Stimulated activated naive CD8-positive, alpha-beta T cell treated with anti-CD3 and anti-CD28 coated beads, Interleukin-15, amount 100 ng/mL, for 72 hours (primary cell): ENCODE measurements at places on chromosomes 2 and 18.
A peak's percentile ranks its signal among the peaks of the same experiment; 100 is the strongest.

DNA sequence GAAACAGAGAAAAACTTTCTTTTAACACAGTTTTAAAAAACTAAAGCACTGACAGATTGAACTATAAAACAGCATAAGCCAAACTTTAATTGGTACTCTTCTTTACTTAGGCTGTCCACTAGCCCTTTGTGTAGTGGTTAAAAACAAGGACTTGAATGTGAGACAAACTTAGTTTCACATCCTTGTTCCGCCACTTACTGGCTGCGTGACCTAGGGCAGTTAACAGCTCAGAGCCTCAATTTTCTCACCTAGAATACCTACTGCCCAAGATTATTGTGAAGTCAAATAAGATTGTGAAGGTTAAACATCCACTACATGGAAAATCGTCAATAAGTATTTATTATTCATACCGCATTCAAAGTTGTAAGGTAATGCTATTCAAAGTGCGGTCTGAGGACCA, 2.0 kb downstream of the WDR35 start:
- DNase-seq = no peak

DNA sequence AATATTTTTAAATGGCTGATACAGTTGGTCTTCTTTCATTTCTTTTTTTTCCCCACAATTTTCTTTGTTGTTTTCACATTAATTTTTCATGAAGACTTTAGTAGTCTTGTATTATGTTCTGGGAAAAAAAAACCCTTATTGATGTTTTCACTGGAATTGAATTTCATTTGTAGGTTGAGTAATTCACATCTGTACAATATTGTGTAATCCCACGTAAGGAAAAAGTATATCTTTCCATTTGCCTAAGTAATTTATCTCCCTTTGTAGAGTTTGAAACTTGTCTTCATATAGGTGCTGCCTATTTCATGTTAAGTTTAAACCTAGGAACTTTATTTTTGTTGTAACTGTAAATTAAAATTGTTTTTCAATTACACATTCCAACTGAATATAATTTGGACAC, 2.0 kb downstream of the DNAJC27 start:
- DNase-seq = no peak

DNA sequence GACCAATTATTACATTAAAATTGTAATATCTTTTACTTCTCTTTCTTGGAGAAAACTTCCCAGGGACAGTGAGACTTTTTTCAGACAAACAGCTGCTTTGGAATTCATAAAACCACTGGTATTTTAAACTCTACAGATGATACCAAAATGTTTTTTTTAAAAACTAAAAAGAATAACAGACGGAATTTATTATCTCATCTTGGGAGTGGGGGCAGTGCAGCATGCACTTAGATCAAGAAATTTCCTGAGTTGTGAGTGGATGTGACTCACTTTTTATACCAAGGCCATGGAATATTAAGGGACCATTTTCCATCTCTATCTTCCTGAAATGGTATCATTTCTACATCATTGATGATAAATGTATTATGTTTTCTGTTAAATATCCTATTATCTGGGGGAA, 422.8 kb upstream of the HNRNPA3 start:
- no peak for DNase-seq

GRCh38 chr2:150495001-150495400, 7.5 kb upstream of the RND3 start:
- no peak for DNase-seq

DNA sequence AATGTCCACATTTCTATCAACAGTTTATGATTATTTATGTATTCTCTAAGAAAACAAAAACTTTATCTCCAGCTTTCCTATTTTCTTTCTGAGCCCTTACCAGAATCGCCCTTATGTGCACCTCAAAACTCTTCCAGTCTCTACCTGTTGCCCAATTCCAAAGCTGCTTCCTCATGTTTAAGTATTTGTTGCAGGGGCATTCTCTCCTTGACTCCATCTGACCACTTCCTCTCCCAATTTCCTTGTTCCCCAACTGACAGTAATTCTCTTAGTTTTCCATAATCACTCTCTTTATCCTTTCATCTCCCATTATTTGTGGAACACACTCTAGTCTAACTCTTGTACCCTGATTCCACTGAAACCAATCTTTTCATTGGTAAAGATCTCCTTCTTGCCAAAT, 105.4 kb upstream of the RBBP8 start:
- DNase-seq = no peak

DNA sequence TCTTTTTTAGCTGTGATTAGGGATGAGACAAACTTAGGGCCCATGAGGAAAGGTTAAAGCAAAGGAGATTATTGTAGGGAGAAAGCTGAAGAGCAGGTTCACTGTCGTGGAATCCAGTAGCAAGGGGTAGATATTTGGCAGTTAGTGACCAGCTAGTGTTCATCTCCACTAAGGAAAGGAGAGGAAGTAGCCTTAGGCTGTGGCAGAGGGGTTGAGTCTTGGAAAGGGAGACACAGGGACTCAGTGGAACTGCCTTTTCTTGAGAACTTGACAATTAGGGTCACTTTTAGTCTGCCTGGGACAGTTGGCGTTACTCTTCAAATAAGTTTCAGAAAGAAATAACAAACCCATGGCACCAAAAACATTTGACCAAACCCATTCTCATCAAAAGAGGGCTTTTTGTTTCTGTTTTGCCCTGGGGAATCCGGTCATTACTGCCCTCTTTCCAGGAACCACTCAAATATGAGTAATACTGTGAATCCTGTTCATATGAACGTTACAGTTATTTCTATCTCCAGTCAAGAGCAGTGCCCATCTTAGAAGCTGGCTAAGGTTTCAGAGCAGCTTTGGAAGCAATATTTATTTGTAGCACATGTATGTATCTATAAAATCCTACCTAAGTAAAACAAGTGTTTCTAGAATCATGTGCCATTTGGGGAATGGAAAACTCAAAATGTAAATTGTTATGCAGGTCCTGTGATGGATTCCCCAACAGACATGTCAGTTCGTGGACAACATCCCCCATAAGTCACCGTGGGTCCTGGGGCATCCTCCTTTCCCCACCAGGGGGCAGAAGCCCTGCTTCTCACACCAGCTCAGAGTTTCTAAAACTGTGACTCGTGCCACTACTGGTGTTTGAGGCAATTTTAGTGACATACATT, 77.3 kb upstream of the PHLPP1 start:
- peak; percentile 58 for DNase-seq

- no peak for DNase-seq
Observed at GRCh38 chr2:206158563-206159345, 490 bp downstream of the NDUFS1 start.

DNA sequence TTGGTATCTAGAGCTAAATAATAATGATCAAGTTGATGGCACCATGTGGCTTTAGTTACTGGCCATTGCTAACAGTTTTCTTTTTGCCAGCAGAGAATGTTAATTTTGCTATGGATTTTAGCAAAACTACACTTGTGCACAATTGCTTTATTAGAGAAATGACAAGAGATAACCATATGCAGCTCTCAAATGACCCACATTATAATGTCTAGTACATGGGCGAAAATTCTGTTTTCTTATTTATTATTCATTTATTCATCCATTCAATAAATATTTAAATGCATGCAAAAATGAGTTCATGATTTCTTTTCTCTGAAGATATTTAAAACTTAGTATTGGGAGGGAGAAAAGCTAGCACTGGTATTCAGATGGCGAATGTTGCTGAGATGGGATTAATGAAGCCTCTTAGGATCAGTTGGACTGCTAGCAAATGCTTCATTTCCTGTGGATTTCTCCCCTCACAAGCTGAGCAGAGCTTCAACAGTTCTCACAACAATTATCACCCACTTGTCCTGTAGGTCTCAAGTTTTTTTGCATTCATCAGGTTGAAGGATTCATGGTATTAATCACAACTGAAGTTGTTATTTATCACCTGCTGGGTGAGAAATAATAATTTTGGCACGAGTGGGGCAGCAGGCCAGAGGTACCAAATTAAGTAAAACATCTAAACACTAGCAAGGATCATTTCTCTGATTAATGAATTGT, 95.2 kb downstream of the MTX2 start:
- no peak for DNase-seq

- DNase-seq = no peak
Observed at GRCh38 chr2:10709290-10709939, 12.0 kb upstream of the ATP6V1C2 start.

- no peak for DNase-seq
Observed at GRCh38 chr18:57148263-57148662, 1.4 kb downstream of the BOD1L2 start.
